ENCODE measurements at places on chromosomes 4 and X. TPM values are rescaled to one million over a fixed set of nuclear protein-coding genes. Genes with fewer than 3 reads are reported as not detected.

Gene MAGEA10
- polyA plus RNA-seq, result not detected

Gene FRMD7
- 0.02 TPM for polyA plus RNA-seq

Gene TMEM150C
- 39.8 TPM for polyA plus RNA-seq

Gene ANOS1
- 0.51 TPM for polyA plus RNA-seq

Gene STPG2
- polyA plus RNA-seq, result 0.22 TPM

Gene PLP1
- 5.1 TPM for polyA plus RNA-seq

DNA sequence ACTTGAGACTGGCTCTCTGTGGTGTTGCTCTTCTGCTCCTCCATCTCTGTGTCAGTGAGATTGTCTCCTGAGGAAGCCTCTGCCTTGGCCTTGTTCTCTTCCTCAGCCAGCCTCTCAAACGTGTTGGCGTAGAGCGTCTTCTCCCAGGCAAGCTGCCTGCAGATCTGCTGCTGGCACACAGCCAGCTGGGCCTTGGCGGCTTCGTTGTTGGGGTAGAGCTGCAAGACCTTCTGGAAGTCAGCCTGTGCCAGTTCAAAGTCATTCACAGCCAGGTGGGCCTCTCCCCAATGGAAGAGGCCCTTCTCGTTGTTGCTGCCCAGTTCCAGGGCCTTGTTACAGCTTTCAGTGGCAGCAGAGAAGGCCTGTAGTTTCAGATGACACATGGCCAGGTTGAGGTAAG lies 159.1 kb downstream of the NDST3 start:
- DNase-seq, result no peak

- DNase-seq, result no peak
These were observed 28.9 kb downstream of the CPEB2 start for GRCh38 chr4:15031197-15031596.

GRCh38 chrX:115639334-115639880 lies 78.4 kb downstream of the PLS3 start:
- no peak for DNase-seq

GRCh38 chr4:151233600-151233999 lies 43.4 kb upstream of the PRSS48 start:
- no peak for DNase-seq

- no peak for DNase-seq
These were observed 238.7 kb downstream of the DHRSX start for GRCh38 chrX:2261831-2262667.

DNA sequence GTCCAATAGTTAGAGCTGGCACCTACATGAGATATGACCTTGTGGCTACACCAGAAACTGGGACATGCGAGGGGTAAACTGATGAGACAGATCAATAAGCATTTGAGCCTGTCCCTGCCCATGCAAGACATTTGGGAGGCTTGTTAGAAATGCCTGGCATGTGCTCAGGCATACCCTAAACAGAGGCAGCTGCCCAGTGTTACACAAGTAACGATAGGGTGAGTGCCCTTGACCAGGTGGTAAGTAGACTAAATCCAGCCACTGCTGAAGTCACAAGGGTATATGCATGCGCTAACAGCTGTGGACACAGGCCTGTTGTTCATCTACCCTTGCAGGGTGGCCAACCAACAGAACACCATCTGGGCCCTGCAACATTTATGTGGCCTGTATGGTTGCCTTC lies 56.1 kb upstream of the CCDC149 start:
- DNase-seq, result no peak

DNA sequence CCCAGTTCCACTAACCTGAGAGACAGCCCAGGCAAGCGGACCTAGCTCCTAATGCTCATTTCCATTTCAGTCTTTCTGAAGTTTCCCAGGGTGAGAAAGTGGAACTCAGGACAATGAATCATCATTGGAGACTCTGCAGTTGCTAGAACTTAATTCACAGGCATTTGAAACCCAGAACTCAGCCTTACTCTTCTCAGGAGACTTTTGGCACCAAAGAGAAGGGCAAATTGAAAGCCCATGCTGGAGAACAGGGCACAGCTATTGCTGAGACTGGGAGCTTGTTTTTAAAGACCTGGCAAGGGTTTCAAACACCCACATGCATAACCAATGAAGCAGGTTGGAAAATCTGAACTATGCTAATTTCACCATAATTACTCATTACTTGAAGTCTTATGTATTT lies 36.0 kb downstream of the BST1 start:
- DNase-seq, result no peak

- peak; percentile 16 for DNase-seq
These were observed 174.1 kb downstream of the RBMX2 start for GRCh38 chrX:130575831-130576389.

DNA sequence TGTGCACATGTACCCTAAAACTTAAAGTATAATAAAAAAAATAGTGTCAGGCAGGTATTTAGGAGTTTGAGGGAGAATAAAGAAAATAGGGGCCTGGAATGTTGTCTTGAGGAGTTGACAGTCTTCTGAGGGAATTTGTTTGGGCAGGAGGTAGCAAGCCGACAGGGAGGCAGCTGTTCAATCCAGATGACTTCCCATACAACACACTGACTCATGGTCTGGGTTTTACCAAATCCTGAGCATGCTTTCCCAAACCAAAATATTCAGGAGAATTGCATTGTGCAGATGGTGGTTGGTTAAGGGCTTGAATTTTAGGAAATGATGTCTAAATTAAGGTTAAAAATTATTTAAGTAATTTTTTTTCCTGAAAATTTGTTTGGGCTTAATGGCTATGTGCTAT lies 430.0 kb downstream of the INPP4B start:
- no peak for DNase-seq

DNA sequence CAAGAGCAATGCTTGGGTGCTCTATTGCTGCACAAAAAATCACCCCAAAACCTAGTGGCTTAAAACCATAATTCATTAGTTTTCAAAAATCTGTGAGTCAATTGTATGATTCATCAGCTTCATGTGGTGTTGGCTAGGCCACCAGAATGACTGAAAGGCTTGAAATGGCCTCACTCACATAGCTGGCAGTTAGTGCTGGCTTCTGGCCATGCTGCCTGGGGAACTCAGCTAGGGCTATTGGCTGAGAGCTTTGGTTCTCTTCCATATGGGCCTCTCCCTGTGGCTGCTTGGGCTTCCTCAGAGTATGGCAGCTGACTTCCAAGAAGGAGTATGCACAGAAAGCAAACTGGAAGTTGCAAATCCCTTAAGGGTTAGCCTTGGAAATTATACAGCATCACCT lies 3.1 kb upstream of the MTMR1 start:
- DNase-seq, result no peak

- DNase-seq, result no peak
These were observed 313.8 kb upstream of the GATB start for GRCh38 chr4:152074573-152074972.

DNA sequence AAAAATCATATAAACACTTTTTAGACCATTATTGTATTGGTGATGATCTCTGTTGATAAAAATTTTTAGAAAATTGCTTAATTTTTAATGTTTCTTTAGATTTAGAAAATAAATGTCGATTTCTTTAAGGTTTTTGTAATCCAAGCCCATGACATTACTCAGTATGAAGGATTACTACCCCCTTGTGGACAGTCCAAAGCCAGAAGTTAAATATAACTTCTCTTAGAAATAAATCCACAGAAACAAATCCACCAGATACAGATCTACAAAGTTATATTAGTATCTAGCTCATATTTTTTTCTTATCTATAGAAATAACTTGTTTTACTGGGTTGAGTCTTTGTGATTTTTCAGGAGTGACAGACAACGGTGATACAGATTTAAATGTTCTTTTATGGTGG lies 18.9 kb downstream of the TIFA start:
- no peak for DNase-seq

Measured in ovary (tissue), 10 donors.